DND-41 (cell line): ENCODE measurements at places on chromosomes 7 and 10.
A peak's percentile ranks its signal among the peaks of the same experiment; 100 is the strongest.

- H3K4me1 ChIP-seq, result no peaks in the 10 kb centered on the region
- H3K27me3 ChIP-seq, result no peaks in the 10 kb centered on the region
- no peak for DNase-seq
- H3K27ac ChIP-seq, result no peak overlapping the region
These were observed 10.6 kb upstream of the TRPV6 start for GRCh38 chr7:142896151-142896550.

- DNase-seq, result no peak
- no peaks in the 10 kb centered on the region for H3K4me1 ChIP-seq
- no peaks in the 10 kb centered on the region for H3K27me3 ChIP-seq
These were observed 108.9 kb upstream of the HDAC9 start for GRCh38 chr7:18386607-18387006.

GRCh38 chr7:73920406-73921134, 59.6 kb downstream of the TMEM270 start:
- H3K27me3 ChIP-seq, result no peaks in the 10 kb centered on the region
- no peak for DNase-seq
- no peak overlapping the region for H3K27ac ChIP-seq
- H3K4me3 ChIP-seq, result no peak overlapping the region

DNA sequence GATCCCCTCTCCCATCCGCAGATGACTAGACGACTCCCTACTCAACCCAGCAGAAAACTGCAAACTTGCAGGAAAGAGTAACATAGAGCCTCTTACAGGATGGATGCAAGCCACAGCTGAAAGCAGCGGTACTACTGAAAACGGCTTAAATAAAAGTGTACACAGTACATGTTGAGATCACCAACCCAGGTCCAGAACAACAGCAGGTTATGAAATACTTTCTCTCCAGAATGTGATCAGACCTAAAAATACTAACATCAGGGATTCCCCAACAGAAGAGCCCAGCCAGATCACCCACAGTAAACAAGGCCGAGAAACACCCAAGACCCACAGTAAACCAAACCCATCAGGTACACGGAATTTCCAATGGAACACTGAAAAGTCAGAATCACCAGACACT, 13.2 kb downstream of the ATE1 start:
- DNase-seq, result no peak
- H3K4me3 ChIP-seq, result no peak overlapping the region
- peaks cover 56% of the 10 kb centered on the region for H3K36me3 ChIP-seq
- no peaks in the 10 kb centered on the region for H3K4me1 ChIP-seq

DNA sequence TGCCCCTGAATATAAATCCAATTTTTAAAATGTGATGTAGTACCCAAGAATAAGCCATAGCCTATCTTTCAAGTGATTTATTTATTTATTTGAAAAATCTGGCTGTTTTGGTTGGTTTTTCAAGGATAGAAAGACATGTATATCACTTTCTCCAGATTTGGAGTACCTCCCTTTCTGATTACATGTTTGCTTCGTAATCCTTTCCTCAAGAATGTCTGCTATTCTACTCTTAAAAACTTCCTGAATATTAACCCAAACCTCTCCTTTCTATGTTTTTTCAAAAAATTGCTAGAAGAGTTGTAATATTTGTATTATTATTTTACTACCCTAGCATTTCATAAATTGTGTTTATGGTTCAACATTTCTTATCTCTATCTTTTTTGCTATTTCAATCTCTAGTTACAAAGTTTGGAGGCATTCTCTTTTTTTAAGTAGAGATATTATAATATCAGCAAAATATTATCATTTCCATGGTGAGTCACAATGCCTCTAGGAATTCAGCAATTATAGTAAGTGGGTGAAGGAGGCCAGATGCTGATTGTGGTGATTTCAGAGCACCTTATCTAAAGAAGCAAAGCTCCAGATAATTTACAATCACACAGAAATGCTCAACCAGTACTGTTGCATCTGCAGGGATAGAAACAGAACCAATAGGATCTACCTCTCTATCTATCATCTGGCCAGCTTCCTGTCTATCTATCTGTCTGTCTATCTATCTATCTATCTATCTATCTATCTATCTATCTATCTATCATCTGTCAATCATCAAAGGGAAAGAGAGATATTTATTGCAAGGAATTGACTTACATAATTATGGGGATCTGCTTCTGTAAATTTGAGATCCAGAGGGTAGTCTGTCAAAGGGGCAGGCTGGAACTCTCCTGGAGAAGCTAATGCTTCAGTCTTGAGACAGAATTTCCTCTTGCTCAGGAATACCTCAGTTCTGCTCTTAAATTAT, 412.5 kb upstream of the SEMA3C start:
- H3K27ac ChIP-seq, result no peak overlapping the region
- DNase-seq, result no peak
- H3K4me1 ChIP-seq, result no peaks in the 10 kb centered on the region
- no peaks in the 10 kb centered on the region for H3K27me3 ChIP-seq
- no peaks in the 10 kb centered on the region for H3K36me3 ChIP-seq

- no peaks in the 10 kb centered on the region for H3K36me3 ChIP-seq
- H3K27me3 ChIP-seq, result peaks cover 8% of the 10 kb centered on the region
- no peaks in the 10 kb centered on the region for H3K4me1 ChIP-seq
- H3K4me3 ChIP-seq, result no peak overlapping the region
These were observed 334.8 kb upstream of the SHH start for GRCh38 chr7:156147104-156147503.

GRCh38 chr10:129032372-129033313, 434.4 kb upstream of the MGMT start:
- H3K27ac ChIP-seq, result peak overlapping the region; percentile 78
- peaks cover 65% of the 10 kb centered on the region for H3K4me1 ChIP-seq
- H3K27me3 ChIP-seq, result no peaks in the 10 kb centered on the region
- H3K36me3 ChIP-seq, result no peaks in the 10 kb centered on the region
- no peak for DNase-seq

DNA sequence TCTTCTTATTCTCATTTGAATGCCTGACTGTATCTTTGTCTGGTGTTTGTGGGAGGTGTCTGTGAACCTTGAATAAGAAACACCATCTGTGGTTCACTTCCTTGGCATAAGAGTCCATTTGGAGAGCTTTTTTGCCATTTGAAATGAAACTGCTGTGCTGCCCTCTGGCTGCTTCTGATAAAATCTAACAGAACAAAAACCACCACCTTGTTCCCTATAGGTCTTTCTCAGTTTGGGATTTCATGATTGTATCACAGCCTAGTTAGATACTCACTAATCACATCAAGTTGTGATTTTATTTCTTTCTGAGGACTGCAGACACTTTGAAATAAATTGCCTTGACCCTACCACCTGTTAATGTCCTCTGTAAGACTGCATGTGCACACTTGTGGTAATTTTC, 102.7 kb upstream of the FAM13C start:
- DNase-seq, result no peak
- H3K36me3 ChIP-seq, result no peaks in the 10 kb centered on the region
- no peak overlapping the region for H3K4me3 ChIP-seq
- H3K27me3 ChIP-seq, result no peaks in the 10 kb centered on the region
- no peak overlapping the region for H3K27ac ChIP-seq

- H3K27me3 ChIP-seq, result peaks cover 11% of the 10 kb centered on the region
- H3K4me3 ChIP-seq, result no peak overlapping the region
- no peaks in the 10 kb centered on the region for H3K4me1 ChIP-seq
- no peak overlapping the region for H3K27ac ChIP-seq
- H3K36me3 ChIP-seq, result no peaks in the 10 kb centered on the region
These were observed 64.0 kb downstream of the NEURL1 start for GRCh38 chr10:103557455-103557854.

GRCh38 chr10:70459774-70460490, 18.5 kb upstream of the NODAL start:
- no peaks in the 10 kb centered on the region for H3K36me3 ChIP-seq
- no peaks in the 10 kb centered on the region for H3K4me1 ChIP-seq
- DNase-seq, result no peak
- H3K27me3 ChIP-seq, result peaks cover 3% of the 10 kb centered on the region
- no peak overlapping the region for H3K4me3 ChIP-seq

GRCh38 chr7:130087364-130087763, 17.0 kb downstream of the KLHDC10 start:
- no peaks in the 10 kb centered on the region for H3K4me1 ChIP-seq
- DNase-seq, result no peak
- 0 out of 2 replicates have a peak, but pooled peaks cover 3% of the 10 kb centered on the region for H3K36me3 ChIP-seq

- no peaks in the 10 kb centered on the region for H3K36me3 ChIP-seq
- no peak overlapping the region for H3K4me3 ChIP-seq
- DNase-seq, result no peak
- no peaks in the 10 kb centered on the region for H3K27me3 ChIP-seq
- no peak overlapping the region for H3K27ac ChIP-seq
These were observed 123.7 kb upstream of the ADAM12 start for GRCh38 chr10:126511917-126512479.

- no peak overlapping the region for H3K27ac ChIP-seq
- H3K4me3 ChIP-seq, result no peak overlapping the region
- no peaks in the 10 kb centered on the region for H3K27me3 ChIP-seq
- DNase-seq, result no peak
These were observed 163.6 kb upstream of the PHYHIPL start for GRCh38 chr10:59012839-59013238.

DNA sequence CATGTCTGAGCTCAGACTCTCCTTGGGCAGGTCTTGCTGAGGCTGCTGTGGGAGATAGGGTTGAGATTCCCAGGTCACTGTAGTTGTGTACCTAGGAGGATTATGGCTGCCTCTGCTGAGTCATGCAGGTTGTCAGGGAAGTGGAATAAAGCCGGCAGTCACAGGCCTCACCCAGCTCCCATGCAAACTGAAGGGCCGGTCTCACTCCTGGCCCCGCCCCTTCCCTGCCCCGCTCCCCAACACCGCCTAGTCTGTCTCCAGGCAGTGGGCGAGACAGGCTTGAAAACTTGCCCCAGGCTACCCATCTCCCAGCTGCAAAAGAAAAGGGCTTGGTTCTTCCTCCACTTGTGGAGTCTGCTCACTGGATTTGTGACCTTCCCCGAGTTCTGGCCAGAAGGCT, 41.6 kb upstream of the SDHAF3 start:
- no peak for DNase-seq
- no peaks in the 10 kb centered on the region for H3K36me3 ChIP-seq
- H3K4me1 ChIP-seq, result no peaks in the 10 kb centered on the region
- H3K27me3 ChIP-seq, result no peaks in the 10 kb centered on the region

- H3K36me3 ChIP-seq, result no peaks in the 10 kb centered on the region
- peaks cover 3% of the 10 kb centered on the region for H3K27me3 ChIP-seq
- no peaks in the 10 kb centered on the region for H3K4me1 ChIP-seq
- no peak for DNase-seq
These were observed 90.3 kb downstream of the NEURL1 start for GRCh38 chr10:103583871-103584215.

- no peaks in the 10 kb centered on the region for H3K36me3 ChIP-seq
- no peaks in the 10 kb centered on the region for H3K4me1 ChIP-seq
- no peak overlapping the region for H3K4me3 ChIP-seq
These were observed 246.6 kb downstream of the XPNPEP1 start for GRCh38 chr10:109676703-109677102.

GRCh38 chr7:39721345-39721744, 98.0 kb downstream of the RALA start:
- H3K4me3 ChIP-seq, result no peak overlapping the region
- H3K27ac ChIP-seq, result no peak overlapping the region
- no peaks in the 10 kb centered on the region for H3K4me1 ChIP-seq
- H3K27me3 ChIP-seq, result no peaks in the 10 kb centered on the region
- no peak for DNase-seq
- H3K36me3 ChIP-seq, result no peaks in the 10 kb centered on the region

- no peaks in the 10 kb centered on the region for H3K4me1 ChIP-seq
- peaks cover 2% of the 10 kb centered on the region for H3K27me3 ChIP-seq
- H3K36me3 ChIP-seq, result no peaks in the 10 kb centered on the region
- DNase-seq, result no peak
These were observed 289.4 kb downstream of the PLXNA4 start for GRCh38 chr7:132286836-132287235.

GRCh38 chr7:139641337-139641992, 118.0 kb downstream of the CLEC2L start:
- H3K27ac ChIP-seq, result no peak overlapping the region
- no peak overlapping the region for H3K4me3 ChIP-seq
- H3K36me3 ChIP-seq, result no peaks in the 10 kb centered on the region

DNA sequence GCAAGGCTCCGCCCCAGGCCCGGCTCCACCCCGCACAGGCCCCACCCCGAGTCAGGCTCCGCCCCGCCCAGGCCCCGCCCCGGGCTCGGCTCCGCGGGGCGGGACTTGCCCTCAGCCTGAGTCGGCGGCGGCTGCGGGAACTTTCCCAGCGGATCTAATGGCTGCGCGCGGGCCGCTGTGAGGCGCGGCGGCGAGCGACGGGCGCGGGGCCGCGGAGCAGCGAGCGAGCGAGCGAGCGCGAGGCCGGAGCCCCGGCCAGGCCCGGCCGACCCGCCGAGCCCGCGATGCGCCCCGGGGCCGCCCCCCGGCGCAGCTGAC, at the start of gene INPP5A:
Gene INPP5A (plus strand): TSS at position 104 of the 318 bp plus-strand sequence. CDS start 310 bp downstream, outside the sequence.
- H3K4me3 ChIP-seq, result peak within 1 kb of the TSS; percentile 92
- H3K27ac ChIP-seq, result peak within 1 kb of the TSS; percentile 84

GRCh38 chr10:26214551-26215395, 1.8 kb upstream of the GAD2 start:
- H3K4me1 ChIP-seq, result peaks cover 32% of the 10 kb centered on the region
- H3K27ac ChIP-seq, result peak overlapping the region; percentile 43
- H3K27me3 ChIP-seq, result peaks cover 34% of the 10 kb centered on the region

GRCh38 chr7:55110993-55111361, 92.2 kb downstream of the EGFR start:
- no peaks in the 10 kb centered on the region for H3K36me3 ChIP-seq
- no peak overlapping the region for H3K27ac ChIP-seq
- no peaks in the 10 kb centered on the region for H3K4me1 ChIP-seq
- H3K27me3 ChIP-seq, result peaks cover 14% of the 10 kb centered on the region

- H3K4me3 ChIP-seq, result no peak overlapping the region
- DNase-seq, result no peak
- H3K4me1 ChIP-seq, result no peaks in the 10 kb centered on the region
- peaks cover 7% of the 10 kb centered on the region; the same call in 1 of the 2 replicates for H3K36me3 ChIP-seq
These were observed 12.8 kb downstream of the NOD1 start for GRCh38 chr7:30465811-30466180.

DNA sequence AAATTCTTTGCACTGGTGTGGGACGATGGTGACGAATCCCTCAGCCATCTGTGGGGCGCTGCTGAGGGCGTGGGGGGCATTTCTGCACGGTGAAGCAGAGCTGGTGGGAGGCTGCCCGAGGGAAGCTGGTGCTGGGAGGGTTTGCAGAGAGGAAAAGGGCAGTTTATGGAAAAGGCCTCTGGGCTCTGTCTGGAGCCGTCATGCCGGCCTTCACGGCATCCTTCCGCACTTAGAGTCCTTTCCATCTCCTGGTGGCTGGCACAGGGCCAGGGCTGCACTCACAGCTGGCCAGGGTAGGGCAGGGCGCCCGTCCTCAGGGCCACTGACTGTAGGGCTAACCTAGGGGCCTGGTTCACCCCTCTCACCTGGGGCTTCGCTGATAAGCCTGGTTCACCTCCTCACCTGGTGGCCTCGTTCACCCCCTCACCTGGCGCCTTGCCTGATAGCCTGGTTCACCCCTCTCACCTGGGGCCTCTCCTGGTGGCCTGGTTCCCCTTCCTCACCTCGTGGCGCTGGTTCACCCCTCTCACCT, 598 bp upstream of the AMZ1 start:
- DNase-seq, result no peak
- no peak overlapping the region for H3K4me3 ChIP-seq
- no peaks in the 10 kb centered on the region for H3K4me1 ChIP-seq
- H3K27ac ChIP-seq, result no peak overlapping the region
- no peaks in the 10 kb centered on the region for H3K36me3 ChIP-seq

GRCh38 chr7:73701357-73701995, 18.0 kb downstream of the STX1A start:
- DNase-seq, result peak; percentile 42
- H3K27me3 ChIP-seq, result no peaks in the 10 kb centered on the region
- peaks cover 6% of the 10 kb centered on the region for H3K4me1 ChIP-seq
- peaks cover 33% of the 10 kb centered on the region for H3K36me3 ChIP-seq
- H3K4me3 ChIP-seq, result no peak overlapping the region
- H3K27ac ChIP-seq, result no peak overlapping the region
